ENCODE measurements at places on chromosomes 3 and 15.

GRCh38 chr15:66388043-66388363 is 1.3 kb downstream of the MAP2K1 start:
- no peak for DNase-seq

DNA sequence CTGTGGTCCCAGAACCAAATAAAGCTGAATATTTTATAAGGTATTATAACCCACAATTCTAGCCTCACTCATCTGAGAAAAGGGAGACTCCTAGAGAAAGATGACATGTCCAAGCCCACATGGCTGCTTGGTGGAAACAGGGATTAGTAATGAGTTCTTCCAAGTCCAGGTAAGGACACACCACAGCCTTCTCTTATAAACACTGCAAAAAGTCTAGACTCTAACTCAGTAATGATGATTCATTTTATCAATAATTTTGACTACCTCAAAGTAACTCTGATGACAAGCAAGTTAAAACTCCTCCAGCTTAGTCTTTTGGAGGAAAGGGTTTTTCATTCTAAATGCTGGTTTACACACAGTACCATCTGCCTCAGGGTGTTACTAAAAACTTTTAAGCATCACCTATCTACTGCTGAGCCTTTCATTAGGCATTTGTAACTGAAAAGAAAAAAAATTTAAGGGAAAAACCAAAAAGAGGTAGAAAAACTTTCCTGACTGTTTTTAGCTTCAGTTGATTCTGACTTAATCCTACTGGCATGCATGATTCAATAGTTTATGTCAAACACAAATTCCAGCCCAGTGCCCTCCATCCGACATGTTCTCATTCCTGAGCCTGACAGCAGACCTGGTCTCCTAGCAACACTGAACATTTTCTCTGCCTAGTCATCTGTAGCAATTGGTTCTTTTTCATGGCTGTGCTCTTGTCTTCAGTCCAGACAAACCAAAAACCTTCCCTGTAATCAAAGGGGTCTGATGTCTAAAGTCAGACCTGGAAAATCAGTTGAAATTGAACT is 43.9 kb downstream of the P3H2 start:
- no peak for DNase-seq

DNA sequence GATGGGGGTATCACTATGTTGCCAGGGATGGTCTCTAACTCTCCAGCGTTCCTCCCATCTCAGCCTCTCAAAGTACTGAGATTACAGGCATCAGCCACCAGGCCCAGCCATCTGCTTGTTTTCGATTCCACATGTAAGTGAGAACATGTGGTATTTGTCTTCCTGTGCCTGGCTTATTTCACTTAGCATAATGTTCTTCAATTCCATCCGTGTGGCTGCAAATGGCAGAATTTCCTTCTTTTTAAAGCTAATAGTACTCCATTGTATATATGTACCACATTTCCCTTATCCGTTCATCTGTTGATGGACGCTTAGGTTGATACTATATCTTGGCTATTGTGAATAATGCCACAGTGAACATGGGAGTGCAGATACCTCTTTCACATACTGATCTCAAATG is 70.6 kb downstream of the ASB7 start:
- no peak for DNase-seq

DNA sequence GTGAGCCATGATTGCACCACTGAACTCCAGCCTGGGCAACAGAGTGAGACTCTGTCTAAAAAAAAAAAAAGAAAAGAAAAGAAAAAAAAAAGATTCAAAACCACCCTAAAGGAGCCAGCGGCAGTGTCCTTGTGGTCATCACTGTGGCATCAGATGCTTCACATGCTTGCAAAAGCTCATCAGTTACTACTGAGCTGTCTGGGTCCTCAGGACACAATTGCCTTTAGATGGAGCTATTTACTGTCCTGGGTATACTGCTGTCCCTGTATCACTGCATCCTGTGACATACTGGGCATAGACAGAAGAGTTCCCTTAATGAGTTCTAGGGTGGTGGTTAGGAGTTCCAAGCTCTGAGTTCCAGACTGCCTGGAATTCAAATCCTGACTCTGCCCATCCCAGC is 85.8 kb downstream of the LINGO1 start:
- DNase-seq = no peak

GRCh38 chr15:93451265-93451664 is 362.3 kb upstream of the RGMA start:
- DNase-seq = no peak

- no peak for DNase-seq
Measured at GRCh38 chr3:150439657-150440056, 31.6 kb downstream of the TSC22D2 start.

DNA sequence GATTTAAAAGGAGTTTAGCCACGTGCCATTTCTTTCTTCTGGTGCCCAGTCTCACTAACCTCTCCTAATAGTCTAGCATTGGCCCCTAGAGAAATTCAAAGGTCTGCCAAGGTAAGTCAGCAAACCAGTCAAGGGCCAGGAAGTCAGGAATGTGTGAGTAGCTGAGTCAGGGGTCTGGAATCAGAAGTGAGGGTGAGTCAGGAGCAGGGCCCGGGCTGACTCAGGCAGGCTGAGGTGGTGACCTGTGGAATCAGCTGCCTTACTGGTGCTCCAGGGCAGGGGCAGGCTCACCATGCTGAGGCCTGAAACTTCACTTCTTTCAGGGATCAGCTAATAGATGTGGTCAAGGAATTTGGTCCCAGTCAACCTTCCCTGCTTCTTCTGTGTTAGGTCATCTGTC is 105.8 kb upstream of the MYZAP start:
- DNase-seq = no peak

DNA sequence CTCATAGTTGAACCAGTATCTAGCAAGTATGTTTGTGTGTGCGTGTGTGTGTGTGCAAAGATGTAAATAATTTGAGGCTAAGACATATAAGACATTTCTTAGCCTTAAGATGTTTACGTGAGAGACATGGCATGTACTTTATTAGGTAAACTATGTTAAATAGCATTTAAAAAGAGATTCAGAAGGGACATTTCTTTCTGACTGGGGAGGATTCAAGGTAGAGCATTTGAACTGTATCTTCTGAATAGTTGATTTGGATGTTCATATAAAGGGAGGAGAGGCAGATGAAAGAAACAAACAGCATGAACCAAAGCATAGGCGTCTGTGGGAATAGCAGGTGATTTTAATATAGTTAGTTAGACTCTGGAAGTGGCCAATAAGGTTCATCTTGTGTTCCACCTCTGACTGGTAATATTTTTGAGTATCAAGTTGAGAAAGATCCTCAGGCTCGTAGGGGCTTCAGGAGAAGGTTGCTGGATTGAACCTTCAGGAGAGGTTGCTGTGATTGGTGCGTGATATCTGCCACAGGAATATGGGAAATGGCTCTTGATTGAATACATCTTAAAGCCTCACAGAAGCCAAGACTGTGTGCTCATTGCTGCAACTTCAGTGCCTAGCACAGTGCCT is 12.6 kb downstream of the NFKBIZ start:
- DNase-seq = no peak

- no peak for DNase-seq
Measured at GRCh38 chr3:58839964-58840363, 173.4 kb upstream of the FAM3D start.

GRCh38 chr15:30922480-30923311 is 19.0 kb downstream of the FAN1 start:
- no peak for DNase-seq

- DNase-seq = no peak
Measured at GRCh38 chr15:101381671-101382212, 86.7 kb upstream of the SNRPA1 start.

DNA sequence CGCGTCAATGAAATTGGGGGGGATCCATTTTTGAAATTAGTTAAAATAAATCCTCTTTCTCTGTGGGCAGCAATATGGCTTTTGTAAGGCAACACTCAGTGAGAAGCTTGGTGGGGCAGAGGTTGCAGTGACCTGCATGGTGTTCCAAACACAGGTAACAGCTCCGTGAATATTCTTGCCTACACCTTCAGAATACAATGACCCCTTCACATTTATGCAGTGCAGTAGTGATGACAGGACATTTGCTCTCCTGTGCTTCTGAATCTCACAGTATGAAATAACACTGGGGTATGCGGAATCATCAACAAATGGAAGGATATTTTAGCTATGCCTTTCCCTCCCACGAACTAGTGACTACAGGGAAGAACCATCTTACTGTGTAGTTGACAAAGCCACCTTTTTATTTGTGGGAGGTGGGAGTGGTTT is 6.9 kb downstream of the AHSG start:
- DNase-seq = no peak

- DNase-seq = no peak
Measured at GRCh38 chr3:152321955-152322377, 53.2 kb downstream of the MBNL1 start.

GRCh38 chr3:72347819-72348319 is 500.4 kb downstream of the SHQ1 start:
- DNase-seq = peak; percentile 66

GRCh38 chr15:81752546-81752942 is 293.3 kb downstream of the MEX3B start:
- no peak for DNase-seq

DNA sequence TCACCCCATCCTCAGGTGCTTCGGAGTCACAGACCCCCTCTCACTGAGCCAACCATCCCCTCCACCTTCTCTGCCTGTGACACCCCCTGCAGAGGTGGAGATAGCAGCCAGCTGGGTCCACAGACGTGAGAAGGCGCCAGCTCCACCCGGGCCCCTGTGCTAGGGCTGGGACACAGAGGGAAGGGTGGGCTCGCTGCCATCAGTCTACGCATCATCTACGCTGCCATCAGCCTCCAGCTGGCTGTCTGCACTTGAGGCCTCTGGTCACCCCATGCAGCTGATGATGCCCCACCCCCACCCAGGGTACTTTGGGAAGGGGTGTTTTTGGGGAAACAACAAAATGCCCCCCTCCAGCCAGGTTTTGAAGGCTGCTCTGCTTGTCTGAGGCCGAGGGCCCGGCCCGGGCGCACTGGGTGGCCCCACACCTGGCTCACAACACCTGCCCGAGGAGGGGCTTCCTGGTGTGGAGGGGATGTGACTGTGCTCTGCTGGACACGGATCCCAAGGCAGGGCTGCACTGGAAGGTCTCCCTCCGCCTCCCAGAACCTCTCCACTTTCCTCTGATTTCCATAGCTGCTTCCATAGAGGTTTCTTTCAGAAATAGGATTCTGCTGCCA is 163.4 kb upstream of the IQSEC1 start:
- DNase-seq = no peak

GRCh38 chr3:129650256-129650872 is 43.9 kb upstream of the PLXND1 start:
- no peak for DNase-seq

DNA sequence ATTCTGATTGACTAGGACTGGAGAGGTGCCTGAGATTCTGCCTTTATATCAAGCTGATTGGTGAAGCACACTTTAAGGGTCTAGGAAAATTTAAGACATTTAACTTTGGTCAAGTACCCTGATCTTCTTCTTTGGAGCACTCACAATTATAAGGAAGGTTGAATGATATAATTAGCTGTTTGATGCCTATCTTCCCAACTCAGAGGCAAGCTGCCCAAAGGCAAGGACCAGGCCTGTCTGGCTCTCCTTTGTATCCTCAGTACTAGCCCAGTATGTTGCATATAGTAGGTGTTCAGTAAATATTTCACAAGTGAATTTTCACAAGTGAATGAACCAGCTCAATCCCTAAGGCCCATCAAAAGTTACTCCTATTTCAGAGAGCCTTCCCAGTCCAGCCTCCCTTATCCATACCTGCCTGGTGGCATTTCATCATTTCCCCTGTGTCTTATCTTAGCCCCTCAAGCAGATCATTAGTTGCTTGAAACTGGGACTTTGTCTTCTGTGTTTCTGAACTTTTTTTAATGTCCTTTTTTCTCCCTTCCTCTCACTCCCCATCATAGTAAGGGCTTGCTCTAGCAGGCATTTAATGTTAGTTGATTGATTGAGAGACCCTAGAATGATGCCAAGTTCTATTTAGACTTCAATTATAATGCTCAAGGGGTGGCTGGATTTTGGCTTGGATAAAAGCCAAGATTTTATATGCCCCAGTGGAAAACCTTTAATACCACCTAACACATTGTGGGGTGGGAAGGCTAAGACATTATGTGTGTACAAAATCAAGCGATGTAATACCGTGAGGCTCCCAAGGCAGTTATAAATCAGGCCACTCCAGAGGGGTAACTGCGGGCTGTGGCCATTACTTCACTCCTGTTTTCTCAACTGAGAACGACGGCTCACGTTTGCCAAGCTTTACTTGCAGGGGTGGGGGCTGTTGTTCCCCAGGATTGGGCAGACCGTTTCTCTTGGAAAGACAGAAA is 43.2 kb upstream of the BOC start:
- no peak for DNase-seq

- no peak for DNase-seq
Measured at GRCh38 chr3:45689787-45690145, 570 bp downstream of the SACM1L start.

DNA sequence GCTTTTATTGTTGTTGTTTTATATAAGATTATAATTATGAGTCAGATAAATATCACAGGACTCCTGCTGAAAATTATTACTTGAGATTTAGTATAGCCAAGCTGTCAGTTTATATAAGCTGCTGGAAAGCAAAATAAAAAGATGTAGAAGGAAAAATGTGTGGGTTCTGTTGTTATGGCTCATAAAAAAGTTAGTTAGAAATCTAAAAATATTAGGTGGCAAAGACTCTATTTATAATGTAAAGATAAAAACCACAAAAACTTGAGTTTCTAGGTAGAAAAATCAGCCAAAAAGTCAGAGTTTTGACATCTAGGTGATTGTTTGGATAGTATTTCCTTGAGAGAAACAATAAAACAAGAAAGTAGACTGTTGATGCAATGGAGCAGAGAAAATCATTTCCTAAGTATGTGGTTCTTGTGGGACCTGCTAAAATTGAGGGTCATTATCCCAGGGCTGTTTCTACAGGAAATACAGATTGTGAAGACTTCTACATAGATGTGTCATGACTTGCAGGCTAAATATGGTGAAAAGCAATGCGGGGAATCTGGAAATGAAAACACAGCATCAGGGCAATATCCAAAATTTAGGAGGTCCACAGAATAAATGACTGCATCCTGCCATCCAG is 1109.6 kb upstream of the CADM2 start:
- no peak for DNase-seq

DNA sequence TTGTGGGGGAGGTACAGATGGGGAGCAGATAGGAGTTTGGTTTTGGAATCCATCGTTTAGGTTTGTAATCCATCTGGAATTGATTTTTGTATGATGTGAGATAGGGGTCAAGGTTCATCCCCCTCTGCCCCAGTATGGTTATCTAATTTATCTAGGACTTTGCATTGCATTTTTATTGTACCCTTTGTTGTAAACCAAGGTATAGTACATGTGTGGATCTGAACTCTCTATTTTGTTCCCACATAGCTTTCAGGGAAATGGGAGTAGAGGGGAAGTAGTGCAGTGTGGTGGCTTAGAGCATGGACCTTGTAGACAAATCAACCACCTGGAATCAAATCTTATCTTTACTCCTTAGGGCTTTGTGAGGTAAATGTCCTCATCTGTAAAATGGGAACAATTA is 65.7 kb downstream of the RAD54L2 start:
- no peak for DNase-seq

DNA sequence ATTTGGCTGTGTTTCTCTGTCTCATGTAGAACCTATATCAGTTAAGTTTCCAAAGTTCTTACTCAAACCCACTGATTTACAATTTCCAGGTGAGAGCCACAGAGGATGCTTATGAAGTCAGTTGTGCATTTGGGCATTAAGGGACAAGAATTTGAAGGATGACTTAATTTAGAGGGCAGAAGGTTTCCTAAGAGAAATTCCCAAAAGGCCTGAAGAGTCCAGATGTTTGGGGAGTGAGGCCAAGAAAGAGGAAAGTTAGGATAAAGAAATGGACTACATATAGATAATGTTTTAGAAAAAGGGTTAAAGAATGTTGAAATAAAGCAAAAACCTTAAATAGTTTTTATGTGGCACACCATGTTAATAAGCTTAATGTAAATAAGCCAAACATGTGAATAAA is 338.7 kb upstream of the GRM7 start:
- DNase-seq = no peak

Measured in activated naive CD8-positive, alpha-beta T cell treated with anti-CD3 and anti-CD28 coated beads, Interleukin-2, amount 10 ng/mL, durations not matched to agents 7 days and 5 days (primary cell).